ENCODE measurements at places on chromosomes 5 and 9.

DNA sequence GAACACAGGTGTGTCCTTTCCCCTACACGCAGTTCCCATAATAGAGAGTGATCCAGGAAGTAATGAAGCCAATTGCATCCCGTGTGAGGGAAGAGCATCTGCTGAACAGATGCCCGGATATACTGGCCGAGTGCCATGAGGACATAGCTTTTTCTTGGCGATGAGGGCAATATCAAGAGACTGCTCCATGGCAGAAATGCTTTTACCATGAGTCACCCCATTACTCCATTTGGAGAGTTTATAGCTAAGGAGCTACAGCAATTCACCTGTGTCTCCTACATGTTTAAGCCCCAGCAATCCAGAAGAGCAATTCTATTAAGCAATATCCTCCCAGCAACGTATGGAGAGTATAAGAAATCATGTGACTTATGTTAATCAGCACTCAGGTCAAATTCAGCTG is 222.0 kb upstream of the KLF4 start:
- no peak for DNase-seq

DNA sequence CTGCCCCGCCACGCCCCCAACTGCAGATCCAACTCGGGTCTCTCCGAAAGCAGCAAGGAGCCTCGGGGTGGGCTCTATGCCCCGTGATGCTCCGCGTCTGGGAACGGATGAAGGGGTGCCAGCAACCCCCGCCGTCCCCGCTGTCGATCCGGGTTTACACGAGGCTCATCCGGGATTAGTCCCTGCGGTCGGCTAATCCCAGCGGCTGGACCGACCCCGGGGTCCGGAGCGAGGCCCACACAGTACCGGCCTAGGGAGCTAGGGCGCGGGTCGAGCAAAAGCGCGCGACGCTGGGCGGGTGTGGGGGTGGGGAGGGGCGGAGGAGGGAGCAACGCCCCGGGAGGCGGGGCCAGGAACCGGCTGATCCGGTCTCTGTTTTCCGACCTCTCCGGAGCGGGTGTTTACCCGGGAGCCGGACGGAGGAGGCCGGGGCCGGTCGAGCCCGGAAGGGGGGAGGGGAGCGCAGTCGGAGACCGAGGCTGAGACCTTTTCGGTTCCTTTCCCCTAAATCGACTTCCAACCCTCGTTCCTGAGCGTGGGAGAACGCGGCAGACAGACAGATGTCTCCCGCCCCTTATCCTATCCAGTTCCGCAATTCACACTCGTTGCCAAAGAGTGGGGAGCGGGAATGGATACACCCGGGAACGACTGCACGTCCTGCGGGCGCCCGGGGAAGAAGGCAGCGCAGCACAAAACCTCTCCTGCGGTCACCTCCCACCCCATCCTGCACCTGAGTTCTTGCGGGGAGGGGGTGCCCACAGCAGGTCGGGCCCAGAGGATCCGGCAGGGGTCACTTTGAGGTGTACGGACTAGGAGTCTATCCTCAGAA is 28.6 kb downstream of the PCDH1 start:
- DNase-seq: peak; percentile 90

DNA sequence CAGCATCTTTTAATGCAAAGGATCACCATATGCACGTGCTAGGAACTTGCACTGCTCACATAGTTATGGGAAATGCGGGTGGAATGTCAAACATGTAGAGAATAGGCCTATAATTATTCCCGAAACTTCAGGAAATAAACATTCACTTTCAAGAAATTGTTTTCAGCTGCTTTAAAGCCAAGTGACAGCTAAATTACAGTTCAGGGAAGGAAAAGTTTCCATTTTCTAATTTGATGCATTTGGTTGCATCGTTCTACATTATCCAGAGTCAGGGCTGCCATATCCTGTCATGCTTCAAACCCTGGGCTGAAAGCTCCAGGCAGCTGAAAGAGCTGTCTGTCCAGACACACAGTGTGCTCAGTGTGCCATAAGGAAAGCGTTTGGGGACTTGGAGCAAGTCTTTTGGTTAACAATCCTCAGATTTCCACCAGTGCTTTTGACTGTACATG is 518.1 kb downstream of the CSNK1G3 start:
- DNase-seq: no peak

- DNase-seq: no peak
These were observed 31.7 kb downstream of the HSDL2 start for GRCh38 chr9:112411626-112412027.

- peak; percentile 92 for DNase-seq
These were observed 861 bp downstream of the ZFYVE16 start for GRCh38 chr5:80408484-80409366.

GRCh38 chr5:60779466-60779865 is 64.6 kb downstream of the ELOVL7 start:
- DNase-seq: peak; percentile 65

Data from ELF-1 (cell line).